ENCODE measurements at places on chromosomes 5 and 9.
A peak's percentile ranks its signal among the peaks of the same experiment; 100 is the strongest.

DNA sequence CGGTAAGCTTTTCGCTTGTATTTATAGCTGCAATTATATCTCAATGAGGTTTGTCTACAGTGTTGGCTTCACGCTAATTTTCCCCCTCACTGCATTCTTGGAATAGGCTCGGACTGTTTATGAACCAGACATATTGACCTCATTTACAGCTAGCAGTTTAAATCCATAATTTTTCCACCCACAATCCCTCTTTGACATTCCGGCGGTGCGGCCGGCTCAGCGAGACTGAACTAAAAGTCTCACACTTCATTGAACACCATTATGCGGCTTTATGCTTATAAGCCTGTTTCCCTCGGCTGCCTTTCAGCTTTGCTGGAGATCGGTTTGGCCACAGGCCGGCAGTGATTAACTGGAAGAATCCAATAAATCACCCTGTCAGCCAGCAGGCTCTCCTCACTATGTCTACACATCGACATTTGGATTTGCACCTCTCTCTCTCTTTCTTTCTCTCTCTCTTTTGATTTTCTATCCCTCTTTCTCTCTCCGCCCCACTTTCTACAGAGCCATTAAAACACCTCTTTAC, 315.0 kb upstream of the TLE4 start:
- DNase-seq: peak; percentile 71

GRCh38 chr5:127324756-127325155, 34.2 kb downstream of the MEGF10 start:
- DNase-seq: no peak

DNA sequence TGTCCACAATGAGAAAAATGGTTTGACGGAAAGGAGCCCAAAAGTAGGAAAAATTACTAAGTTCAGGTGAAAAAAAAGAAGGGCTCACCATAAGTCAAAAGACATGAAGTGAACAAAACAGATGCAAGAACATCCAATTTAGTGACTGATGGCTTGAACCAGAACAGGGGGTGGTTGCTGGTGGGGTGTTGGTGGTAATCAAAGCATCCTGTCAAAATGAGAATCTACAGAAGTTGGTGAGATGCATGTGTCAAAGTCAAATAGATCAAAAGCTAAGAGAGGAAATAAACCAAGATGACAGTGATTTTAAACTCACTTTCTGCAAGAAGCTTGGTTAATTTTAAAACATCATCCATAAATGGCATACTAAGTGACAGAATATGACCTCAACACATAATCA, 117.4 kb downstream of the MLLT3 start:
- DNase-seq: no peak

DNA sequence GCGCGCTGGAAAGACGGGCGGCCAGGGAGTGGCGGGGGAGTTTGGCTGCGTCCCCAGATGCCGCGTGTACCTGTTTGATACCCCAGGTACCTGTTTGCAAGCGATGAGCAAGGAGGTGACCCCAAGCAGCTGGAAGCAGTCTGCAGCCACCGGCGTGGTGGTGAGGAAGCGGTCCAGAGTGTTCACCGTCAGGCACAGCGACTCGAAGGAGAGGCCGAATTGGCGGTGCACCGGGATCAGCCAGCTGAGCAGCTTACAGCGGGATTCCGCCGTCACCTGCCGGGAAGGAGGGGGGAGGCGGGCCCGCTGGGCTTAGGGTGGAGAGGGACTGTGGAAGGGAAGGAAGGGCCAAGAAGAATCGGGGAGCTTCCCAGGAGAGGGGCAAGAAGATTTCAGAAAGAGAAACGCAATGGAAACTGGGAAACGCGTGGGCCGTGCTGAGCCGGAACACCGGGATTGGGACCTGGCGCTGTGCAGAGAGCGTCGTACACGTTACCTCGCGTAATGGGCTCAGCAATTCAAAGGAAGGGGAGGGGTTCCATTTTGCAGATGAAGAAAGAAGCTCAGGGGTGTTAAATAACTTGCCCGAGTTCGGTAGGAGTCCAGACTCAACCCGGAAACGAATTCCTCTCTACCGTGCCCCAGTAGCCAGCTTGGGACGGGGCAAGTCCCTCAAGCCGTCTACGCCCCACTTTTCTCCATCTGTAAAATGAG, 980 bp downstream of the CCNO start:
- no peak for DNase-seq

DNA sequence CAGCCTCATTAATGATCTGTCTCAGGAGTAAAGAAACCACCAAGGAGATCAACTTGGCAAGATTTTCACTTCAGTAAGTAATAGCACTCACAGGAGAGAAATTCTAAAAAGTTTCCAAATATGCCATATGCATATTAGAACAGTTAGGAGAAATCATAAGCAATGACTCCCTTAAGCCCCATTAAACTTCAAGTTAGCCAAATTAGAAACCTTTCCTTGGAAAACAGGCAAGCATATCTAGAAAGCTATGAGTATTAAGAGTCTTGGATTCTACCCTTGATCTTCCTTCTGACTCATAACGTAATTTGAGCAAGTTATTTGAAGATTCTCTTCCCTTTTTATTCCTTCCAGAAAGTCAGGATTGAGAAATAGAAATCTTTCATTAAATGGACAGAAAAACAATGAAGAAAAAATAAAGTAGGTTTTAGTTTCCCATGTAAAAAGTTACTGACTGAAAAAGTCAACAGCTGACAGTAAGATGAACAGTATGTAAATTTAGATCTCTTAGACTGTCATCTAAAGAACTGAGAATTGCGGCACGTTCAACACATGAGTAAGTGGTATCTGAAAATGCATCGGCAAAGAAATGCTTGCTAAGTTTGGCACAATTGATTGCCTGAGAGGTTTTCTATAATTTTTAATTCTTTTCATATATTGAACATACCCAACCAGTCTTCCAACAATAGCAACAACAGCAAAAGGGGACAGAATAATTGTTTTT, 565.7 kb upstream of the FTMT start:
- peak; percentile 40 for DNase-seq

DNA sequence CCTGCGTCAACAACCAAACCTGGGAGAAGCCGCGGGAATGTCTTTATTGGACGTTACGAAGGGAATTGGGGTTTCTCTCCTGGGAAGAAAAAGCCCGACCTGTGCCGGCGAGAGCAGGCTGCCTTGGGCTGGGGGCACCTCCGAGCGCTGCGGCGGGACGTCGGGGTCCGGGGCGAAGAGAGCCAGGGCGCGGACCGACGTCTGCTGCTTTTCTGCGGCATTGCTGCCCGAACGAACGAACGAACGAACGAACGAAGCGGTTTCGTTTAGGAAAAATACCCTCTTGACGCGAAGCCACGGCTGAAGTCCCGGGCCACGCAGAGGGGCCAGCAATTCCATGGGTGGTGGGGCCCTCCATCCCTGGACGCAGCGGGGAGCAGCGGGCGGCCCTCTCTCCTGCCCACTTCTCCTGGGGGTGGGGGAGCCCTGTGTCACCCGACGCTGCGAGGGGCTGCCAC, 4.8 kb upstream of the PITX1 start:
- DNase-seq: peak; percentile 52

GRCh38 chr5:171445644-171446516, 26.4 kb downstream of the FGF18 start:
- DNase-seq: peak; percentile 77

DNA sequence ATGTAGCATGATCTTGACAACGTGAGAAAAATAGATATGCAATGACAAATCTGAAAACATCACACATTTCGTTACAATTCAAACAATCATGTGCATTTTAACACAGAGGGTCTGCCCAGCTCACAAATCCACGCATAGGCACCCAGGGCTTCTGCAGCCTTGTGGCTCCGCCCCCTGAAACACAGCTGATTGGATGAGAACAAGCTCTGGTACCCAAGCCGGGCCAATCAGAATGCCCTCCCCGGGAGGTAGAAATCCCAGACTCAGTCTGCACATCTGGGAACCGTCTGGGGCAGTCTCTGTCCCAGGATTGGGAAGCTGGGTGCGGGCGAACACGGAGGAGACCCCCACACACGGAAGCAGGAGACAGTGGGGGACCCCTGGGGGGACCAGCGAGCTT, 137.5 kb downstream of the GAPVD1 start:
- DNase-seq: no peak
